GM12892 (cell line): ENCODE measurements at places on chromosomes 12 and 14.
A peak's percentile ranks its signal among the peaks of the same experiment; 100 is the strongest.

- DNase-seq, result no peak
These were observed 974 bp downstream of the BTBD7 start for GRCh38 chr14:93331728-93332396.

DNA sequence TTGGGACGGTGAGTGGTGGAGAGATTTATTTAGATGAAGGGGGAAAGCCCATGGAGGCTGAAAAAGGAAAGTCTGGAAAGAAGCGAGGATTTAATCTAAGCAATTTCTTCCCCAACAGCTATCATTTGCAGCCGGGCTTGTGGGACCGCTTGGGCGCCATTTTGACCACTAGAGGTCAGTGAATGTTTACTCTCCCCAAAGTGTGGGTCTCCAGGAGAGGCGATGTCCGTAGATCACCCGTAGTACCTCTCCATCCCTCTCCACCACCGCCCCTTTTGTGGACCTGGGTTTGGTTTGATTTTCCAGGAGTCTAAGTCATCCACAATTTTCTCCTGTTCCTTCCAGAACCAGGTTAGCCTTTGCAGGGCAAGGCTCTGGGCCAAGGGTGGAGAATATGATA lies 91.2 kb upstream of the PARP11 start:
- no peak for DNase-seq

DNA sequence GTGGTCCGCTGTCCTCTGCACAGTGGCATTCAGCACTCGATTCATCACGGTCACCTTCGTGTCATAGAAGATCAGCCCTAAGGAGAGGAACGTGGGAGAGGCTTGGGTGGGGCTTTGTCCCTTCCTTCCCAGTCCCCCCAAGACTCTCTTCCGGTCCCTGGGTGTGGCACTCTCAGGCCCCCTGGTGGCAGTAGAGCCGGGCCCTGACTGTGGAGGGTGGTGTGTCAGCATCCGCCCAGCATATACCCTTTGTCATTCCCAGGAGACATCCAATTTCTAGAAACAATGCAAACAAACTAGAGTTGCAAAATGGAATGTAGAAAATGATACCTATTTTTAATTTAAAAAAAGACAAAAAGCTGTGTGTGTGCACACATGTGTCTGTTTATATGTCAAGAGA lies 45.0 kb downstream of the TRAFD1 start:
- DNase-seq, result no peak

DNA sequence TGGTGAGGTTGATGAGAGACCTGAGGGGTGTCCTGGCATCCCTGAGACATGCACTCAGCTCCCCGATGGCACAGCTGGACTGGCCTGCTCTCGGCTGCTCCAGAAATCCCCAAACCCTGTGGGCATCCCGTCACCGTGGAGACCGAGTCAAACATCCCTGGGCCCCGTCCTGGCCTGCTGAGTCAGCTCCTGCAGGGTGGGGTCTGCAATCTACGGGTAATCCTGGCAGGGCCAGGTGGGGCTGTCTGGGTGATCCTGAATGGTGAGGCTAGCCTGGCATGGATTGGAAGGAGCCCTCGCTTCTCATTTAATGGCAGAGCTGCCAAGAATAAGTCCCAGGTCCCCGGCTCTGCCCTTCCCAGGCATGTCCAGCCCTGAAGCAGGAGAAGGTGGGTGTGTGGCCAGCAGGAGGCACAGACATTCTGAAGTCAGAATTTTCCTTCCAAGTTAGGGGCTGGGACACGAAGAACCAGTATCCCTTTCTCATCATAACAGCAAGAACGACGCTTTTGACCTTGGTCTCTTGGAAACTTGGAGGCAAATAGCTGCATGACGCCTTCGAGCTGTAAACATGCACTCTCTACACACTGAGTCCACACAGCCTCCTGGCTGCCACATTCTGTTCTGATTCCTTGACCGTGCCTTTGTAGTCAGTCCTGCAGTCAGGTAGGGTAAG lies 17.7 kb upstream of the SERPINA4 start:
- DNase-seq, result no peak

- DNase-seq, result peak; percentile 40
These were observed 196.5 kb upstream of the PZP start for GRCh38 chr12:9404469-9405260.

- no peak for DNase-seq
These were observed 42.1 kb downstream of the ELK3 start for GRCh38 chr12:96236221-96236822.

DNA sequence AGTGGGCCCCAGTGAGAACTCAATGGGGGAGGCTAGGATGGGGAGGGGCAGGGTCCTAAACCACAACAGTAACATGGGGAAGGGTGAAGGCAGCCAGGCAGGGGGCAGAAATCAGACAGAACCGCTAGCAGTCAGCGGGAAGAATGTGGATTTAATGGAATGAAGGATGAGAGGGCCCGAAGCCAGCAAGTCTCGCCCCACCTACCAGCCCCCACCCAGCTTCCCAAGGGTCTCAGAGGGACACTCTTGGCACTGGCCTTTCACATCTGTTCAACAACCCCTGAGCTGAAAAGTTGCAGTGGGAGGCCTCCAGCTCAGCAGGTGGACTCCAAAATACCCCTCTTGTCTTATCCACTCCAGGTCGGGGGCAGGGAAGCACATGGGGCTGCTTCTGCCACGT lies 6.5 kb upstream of the SLC6A12 start:
- no peak for DNase-seq

DNA sequence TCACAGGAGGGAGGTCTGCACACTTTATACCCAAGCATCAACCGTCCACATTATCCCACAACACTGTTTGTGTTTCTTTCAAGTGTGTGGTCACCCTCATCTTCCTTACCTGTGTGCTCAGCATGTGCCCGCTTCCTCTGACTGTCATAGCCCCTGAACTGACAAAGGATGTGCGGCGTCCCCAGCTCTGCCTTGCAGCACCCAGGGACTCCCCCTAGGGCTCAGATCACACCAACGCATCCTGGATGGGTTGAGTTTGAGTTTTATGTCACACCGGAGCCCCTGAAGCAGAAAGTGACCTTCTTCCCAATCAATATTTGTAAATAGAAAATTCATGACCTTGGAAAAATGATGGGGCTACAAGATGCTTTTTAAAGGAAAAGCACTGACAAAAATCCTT lies 770.7 kb upstream of the TMEM132C start:
- DNase-seq, result no peak

DNA sequence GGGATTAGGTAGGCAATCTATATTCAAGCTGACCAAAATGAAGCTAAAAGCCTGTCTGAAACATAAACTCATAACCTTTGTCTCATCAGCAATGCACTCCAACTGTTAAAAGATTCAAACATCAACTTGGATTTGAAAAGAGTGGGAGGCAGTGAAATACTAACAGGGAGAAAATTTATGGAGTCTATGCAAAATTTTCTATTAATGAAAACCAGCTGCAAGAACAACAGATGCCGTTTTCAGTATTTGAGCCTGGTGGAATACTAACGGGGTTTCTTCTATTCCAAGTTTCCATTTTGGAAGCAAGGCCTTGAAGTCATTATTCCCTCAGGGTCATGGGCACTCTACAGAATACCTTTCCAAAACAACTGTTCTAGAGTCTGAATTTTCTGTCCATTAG lies 88.3 kb downstream of the LRP6 start:
- DNase-seq, result no peak

DNA sequence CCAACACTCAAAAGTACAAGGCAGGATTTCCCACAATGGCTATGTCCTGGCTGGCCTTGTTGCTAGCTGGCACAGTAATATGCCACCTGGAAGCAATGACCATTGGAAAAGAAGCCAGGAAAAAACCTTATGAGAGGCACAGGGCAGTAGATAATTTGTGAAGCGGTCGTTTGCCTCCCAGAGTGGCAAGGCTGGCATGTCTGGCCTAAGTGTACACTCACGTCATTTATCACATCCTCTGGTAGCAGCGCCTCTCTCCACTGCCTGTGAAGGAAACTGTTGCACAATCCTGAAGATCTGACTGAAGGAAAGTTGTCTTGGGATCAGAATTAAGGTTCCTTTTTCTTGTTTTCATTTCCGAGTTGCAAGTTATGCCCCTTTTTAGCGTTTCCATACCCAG lies 408.5 kb downstream of the ZFP36L1 start:
- no peak for DNase-seq

DNA sequence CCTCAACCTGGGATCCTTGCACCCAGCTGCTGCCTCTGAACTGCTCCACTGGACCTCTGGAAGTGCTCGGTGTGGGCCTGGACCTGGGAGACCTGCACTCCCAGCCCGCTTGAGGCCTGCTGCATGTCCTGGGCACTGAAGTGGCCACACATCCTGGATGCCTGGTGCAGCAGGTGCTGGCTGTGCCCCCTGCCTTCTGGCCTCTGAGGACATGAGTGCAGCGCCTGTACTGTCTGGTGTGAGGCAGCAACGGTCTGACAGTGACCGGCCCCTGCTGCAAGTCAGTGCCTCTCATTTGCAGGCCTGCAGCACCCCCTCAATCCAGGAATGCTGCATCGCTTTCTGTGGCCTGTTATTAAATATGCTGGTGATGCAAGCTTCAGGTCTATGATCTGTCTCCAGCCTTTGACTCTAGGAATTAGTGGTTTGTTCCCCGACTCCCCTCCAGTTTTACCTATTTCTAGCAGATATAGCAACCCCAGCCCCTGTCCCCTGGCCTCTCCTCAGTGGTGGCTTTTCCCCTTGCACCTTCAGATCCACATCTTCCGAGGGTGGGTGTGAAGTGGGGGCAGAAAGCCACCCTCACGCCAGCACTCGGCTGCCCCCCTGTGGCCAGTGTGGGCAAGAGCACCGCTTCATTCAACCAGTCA lies 3.6 kb downstream of the SMIM41 start:
- DNase-seq, result peak; percentile 80

DNA sequence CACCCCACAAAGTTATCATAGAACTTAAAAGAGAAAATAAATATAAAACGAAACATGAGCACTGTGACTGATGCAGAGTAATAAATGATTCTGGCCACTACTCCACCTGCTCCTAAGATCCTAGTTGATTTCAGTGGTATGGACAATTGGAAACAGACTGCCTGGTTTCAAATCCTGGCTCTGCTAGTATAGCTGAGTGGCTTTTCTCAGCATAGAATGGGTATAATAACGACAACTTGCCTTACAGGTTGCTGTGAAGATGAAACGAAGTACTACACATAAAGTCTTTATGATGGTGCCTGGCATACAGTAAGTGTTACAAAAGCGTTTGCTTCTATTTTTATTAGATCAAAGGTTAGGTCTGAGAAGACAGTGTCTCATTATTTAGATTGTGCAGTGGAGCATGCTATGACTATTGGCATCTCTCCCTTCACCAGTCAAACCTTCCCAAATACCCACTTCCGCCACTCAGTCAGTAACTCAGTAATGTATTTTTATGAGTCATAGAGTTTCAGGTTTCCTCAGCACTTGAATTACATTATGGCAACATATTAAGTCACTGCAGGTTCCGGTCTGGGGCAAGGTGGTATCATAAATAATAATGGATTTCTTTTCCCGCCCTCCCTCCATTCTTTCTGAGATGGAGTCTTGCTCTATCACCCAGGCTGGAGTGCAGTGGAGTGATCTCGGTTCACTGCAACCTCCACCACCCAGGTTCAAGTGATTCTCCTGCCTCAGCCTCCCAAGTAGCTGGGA lies 29.7 kb upstream of the NR2C1 start:
- peak; percentile 33 for DNase-seq

- no peak for DNase-seq
These were observed 66.5 kb upstream of the GALNT9 start for GRCh38 chr12:132395908-132396305.

DNA sequence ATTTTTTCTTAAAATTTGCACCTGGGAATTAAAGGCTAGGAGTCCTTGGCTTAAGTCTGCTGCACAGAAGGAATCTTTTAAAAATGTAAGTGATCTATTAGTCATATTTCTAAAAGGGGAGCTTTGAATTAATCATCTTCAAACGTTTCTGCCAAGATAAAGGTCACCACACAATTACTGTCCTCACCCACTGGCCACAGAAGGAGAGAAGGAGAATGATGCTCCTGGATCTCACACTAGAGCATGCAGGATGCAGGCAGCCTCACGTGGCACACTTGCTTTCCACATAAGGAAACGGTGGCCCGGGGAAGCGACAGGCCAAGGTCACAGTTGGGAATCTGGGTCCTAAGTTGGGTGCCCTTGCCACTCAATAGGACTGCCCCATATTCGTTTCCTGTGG lies 16.9 kb downstream of the PLEKHG7 start:
- no peak for DNase-seq

- DNase-seq, result no peak
These were observed 4.1 kb upstream of the CCER1 start for GRCh38 chr12:90959032-90959431.

DNA sequence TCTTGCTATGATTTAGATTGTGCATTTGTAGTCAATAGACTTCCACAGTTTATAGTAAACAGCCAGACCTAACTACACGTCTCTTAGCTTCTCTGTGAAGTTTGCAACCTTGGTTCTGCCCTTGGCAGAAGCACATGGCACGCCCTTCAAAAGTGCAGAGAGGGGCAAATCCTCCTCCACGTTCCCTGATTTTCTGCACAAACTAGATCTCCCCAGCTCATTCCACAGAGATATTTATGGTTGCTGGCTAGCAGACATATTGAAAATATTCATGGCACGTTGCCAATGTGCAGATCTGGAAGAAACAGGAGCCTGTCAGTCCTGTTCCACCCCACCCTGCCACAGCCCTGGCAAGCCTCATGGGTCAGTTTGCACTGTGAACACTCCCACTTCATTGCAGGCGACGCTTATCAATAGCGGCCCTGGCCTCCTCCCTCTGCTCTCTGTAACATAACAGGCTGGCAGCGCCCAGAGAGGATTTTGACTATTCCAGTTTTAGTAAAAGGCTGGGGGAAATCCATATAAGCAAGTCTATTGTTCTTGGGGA lies 6.5 kb upstream of the LGALS3 start:
- DNase-seq, result no peak

GRCh38 chr12:85405781-85406522 lies 125.9 kb downstream of the ALX1 start:
- no peak for DNase-seq

DNA sequence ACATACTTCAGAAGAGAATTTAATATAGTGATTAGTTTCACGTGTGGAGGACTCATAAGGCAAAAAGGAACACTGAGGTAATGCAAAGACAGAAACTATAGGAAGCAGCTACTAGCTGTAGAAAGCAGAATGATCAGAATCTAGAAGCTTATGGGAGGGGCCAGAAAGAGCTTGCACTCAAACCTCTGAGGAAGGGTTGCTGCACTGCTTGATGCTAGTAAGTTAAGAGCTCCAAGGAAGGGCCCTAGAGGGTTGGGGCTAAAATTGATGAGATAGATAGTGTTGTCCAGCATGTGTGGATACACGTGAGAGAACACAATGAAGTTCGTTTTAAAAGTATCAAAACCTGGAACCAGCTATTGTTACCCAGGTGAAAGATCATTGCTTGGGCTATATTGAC lies 311.1 kb downstream of the SLC6A15 start:
- DNase-seq, result no peak

GRCh38 chr14:73403181-73403752 lies 55.1 kb downstream of the NUMB start:
- no peak for DNase-seq

- DNase-seq, result no peak
These were observed 7.0 kb downstream of the AREL1 start for GRCh38 chr14:74705613-74706500.

GRCh38 chr14:37594238-37594970 lies 645 bp downstream of the FOXA1 start:
- no peak for DNase-seq

- no peak for DNase-seq
These were observed 35.2 kb upstream of the MEG3 start for GRCh38 chr14:100790502-100791347.
